ENCODE measurements at places on chromosomes 13 and 19. TPM values are rescaled to one million over a fixed set of nuclear protein-coding genes. Genes with fewer than 3 reads are reported as not detected.

GRCh38 chr19:1206150-1206863 is 729 bp downstream of the STK11 start:
- no peak for DNase-seq

- peak; percentile 66 for DNase-seq
Observed at GRCh38 chr13:32878163-32878562, 138.1 kb upstream of the KL start.

- no peak for DNase-seq
Observed at GRCh38 chr13:80870186-80870585, 529.3 kb upstream of the SPRY2 start.

DNA sequence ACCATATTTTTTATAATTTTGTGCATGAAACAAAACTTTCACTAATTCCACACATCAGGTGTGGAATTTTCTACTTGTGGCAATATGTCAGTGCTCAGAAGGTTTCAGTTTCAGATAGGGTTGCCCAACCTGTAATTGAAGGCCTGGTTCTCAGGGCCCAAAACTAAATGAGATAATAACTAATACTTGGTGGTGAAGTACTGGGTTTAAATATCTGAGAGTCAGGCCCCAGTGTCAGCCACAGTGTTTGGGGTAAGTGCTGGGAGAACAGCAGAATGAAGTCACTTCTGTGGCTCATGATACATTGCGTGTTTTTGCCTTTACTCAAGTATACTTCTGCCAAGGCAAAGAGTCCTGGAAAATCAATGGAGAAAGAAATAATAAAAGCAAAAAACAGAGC is 5.6 kb downstream of the SAFB start:
- DNase-seq, result no peak

- DNase-seq, result peak; percentile 69
Observed at GRCh38 chr19:3176715-3177501, 1.7 kb upstream of the S1PR4 start.

The SHD gene
- total RNA-seq, result not detected

The ZNF568 gene
- 4.2 TPM for total RNA-seq

The TNNI3 gene
- total RNA-seq, result 0.15 TPM

The SACS gene
- total RNA-seq, result 160 TPM

The KISS1R gene
- not detected for total RNA-seq
